Thoracic aorta (tissue), 2 donors: ENCODE measurements at places on chromosomes 13 and 19.
A peak's percentile ranks its signal among the peaks of the same experiment; 100 is the strongest.

DNA sequence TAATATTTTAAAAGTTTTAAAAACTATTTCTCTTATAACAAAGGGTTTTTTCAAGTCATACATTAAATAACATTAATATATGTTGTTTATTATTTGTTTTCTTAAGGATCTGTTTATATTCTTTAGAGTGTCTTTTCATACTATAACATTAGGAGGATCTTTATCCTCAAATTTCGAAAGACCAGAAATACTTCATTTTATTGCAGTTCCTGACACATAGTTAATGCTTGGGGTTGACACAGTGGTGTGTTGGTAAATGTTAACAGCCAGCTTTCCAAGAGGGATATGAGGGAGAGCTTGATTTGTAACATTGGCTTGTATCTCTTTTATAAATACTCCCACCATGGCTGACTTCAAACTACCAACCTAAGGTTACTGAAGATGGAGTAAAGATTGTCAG, 126.6 kb upstream of the KLF5 start:
- H3K27me3 ChIP-seq = no peaks in the 10 kb centered on the region
- H3K27ac ChIP-seq = no peak overlapping the region
- H3K4me1 ChIP-seq = peaks cover 5% of the 10 kb centered on the region
- H3K4me3 ChIP-seq = no peak overlapping the region
- peaks cover 3% of the 10 kb centered on the region for H3K36me3 ChIP-seq

DNA sequence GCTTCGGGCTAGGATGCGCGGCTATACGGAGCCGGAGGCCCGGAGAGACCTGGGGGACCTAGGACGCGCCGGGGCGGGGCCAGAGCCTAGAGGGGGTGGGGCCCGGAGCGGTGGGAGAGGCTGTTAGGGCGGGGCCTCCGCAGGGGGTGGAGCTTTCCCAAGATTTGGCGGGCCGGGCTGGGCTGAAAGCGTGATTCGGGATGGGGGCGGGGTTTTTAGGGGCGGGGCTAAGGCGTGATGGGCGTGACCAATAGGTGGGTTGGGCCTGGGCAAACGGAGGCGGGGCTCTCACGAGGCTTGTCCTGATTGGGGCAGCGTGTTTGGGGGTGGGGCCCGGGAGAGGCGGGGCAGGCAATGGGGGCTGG, 439 bp downstream of the RAB11B start:
- DNase-seq = peak; percentile 87
- H3K36me3 ChIP-seq = no peaks in the 10 kb centered on the region
- peak overlapping the region; percentile 100 for H3K27ac ChIP-seq
- no peaks in the 10 kb centered on the region for H3K27me3 ChIP-seq

- H3K4me1 ChIP-seq = no peaks in the 10 kb centered on the region
- H3K27me3 ChIP-seq = no peaks in the 10 kb centered on the region
- no peak overlapping the region for H3K27ac ChIP-seq
Observed at GRCh38 chr13:96958286-96958891, 35.9 kb downstream of the OXGR1 start.

DNA sequence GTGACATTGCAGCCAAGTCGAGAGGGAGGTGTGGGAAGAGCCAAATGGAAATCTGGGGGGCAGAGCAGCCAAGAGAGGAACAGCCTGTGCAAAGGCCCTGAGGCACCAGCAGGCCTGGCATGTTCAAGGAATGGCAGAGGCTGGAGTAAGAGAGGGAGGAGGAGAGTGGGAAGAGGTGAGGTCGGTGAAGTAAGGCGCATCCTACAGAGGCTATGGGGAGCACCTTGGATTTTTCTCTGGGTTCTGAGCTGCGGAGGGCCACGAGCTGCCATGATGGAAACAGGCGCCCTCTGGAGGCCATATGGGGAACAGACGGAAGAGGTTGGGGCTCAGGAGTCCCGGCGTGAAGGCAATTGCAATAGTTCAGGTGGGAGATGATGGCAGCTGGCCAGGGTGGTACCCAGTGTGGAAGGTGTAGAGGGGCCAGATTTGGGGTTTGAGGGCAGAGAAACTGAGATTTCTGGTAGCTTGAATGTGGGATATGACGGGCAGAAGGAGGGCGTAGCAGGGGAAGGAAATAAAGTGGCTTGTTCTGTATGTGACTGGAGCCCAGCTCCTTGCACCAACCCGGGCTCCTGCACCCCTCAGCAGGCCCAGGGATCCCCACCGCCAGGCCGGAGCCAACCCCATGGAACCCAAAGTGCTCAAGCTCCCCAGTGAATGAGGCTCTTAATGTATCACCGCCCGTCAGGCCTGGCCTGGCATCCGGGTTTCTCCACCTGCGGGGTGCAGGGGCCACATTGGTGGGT, 20.5 kb upstream of the STRN4 start:
- H3K4me1 ChIP-seq = no peaks in the 10 kb centered on the region
- H3K27ac ChIP-seq = no peak overlapping the region
- H3K4me3 ChIP-seq = no peak overlapping the region
- H3K36me3 ChIP-seq = no peaks in the 10 kb centered on the region
- no peaks in the 10 kb centered on the region for H3K27me3 ChIP-seq
- DNase-seq = no peak

DNA sequence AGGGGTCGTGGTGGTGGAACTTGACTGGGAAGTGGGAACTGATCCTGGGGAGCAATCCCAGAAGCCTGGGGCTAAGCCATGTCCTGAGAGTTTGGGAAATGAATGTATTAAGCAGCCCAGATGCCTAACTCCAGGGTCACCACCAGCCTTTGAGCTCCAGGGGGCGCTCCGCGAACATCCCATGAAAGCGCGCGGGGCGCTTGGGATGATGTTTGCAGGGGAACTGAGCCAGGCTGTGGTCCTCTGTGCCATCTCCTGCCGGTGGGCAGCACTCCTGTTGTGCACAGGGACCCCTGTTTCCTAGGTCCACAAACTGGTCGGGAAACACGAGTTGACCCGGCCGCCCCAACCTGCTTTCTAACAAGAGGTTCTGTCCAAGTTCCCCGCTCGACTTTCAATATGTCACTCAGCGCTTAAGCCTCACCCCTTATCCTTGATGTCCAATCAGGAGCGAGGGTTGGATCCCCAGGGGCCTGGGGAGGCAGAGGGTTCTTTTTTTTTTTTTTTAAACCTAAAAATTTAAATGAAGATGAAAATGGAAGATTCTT, 14.4 kb downstream of the LEUTX start:
- H3K27me3 ChIP-seq = no peaks in the 10 kb centered on the region
- no peak overlapping the region for H3K27ac ChIP-seq
- DNase-seq = peak; percentile 33
- no peaks in the 10 kb centered on the region for H3K36me3 ChIP-seq
- H3K4me3 ChIP-seq = peak overlapping the region; percentile 73

- H3K36me3 ChIP-seq = no peaks in the 10 kb centered on the region
- no peak for DNase-seq
- H3K4me3 ChIP-seq = no peak overlapping the region
Observed at GRCh38 chr13:42906257-42906656, 85.8 kb downstream of the EPSTI1 start.

- DNase-seq = no peak
- peak overlapping the region; percentile 1 for H3K4me3 ChIP-seq
- H3K36me3 ChIP-seq = no peaks in the 10 kb centered on the region
- H3K4me1 ChIP-seq = peaks cover 20% of the 10 kb centered on the region
- no peaks in the 10 kb centered on the region for H3K27me3 ChIP-seq
- no peak overlapping the region for H3K27ac ChIP-seq
Observed at GRCh38 chr13:100100115-100100879, 11.4 kb downstream of the PCCA start.

- DNase-seq = no peak
- no peak overlapping the region for H3K4me3 ChIP-seq
- H3K27ac ChIP-seq = no peak overlapping the region
Observed at GRCh38 chr13:102707467-102707866, 12.6 kb upstream of the METTL21C start.

DNA sequence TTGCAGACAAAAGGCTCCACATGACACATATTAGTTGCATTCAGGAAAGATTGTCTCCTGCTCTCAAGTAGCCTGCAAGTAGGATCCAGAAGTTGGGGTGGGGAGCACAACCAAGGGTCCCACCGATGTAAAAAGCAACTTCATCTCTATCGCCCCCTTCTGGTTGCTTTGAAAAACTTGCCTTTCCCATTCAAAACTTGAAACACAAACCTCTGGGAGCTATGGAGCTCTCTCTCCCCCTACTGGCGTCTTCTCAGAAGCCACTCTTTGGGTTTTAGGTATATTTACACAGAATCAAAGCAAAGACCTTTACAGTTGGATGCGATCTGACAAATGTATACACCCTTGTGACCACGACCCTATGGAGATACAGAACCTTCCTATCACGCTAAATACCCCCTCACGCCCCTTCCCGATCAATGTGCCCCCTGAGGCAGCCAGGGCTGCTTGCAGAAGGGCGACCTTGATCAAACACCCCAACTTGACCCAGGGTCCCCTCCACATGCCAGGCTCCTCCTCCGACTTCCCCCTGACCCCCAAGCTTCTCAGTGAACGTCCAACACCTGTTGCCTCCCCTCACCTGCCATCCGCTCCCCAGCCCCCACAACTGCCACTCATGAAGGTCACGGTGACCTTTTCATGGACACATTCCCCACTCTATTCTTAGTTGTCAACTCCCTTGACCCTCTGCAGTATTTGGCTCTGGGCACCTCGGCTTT, 10.1 kb downstream of the NOSIP start:
- no peak overlapping the region for H3K27ac ChIP-seq
- no peaks in the 10 kb centered on the region for H3K27me3 ChIP-seq
- DNase-seq = no peak
- peaks cover 4% of the 10 kb centered on the region for H3K36me3 ChIP-seq
- peaks cover 9% of the 10 kb centered on the region for H3K4me1 ChIP-seq

DNA sequence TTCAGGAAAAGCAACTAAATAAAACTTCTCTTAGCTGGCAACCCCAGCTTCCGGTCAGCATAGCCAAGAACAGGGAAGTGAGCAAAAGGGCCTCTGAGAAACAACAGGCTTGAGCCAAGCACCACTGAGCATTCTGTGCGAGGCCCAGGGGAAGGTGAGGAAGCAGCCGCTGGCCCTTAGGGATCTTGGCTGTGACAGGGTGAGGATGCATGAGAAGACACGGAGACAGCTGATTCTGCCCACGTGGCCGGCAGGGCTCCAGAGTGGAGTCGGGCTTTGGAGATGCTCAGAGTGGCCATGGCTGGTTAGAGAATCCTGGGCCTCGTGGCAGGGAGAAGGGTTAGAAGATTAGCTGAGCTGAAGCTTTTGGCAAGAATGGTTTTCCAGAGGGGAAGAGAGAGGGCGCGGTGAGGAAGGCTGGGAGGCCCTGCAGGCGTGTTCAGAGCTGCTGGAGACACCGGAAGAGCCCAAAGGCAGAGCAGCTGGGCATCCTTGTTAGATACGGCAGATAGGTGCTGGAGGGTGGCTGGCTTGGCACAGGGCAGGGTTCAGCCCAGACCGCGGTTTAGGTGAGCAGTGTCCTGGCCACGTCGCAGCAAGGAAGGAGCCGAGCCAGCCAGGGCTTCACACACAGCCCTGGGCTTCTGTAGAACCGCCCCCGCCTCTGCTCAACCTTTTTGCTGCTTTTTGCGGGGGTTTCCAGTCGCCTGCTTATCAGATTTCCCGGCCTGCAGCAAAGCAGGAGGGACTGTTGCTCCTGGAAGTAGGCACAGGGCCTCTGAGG, 17.3 kb downstream of the UPF1 start:
- H3K4me3 ChIP-seq = peak overlapping the region; percentile 48
- H3K36me3 ChIP-seq = peaks cover 34% of the 10 kb centered on the region
- H3K27ac ChIP-seq = peak overlapping the region; percentile 85

DNA sequence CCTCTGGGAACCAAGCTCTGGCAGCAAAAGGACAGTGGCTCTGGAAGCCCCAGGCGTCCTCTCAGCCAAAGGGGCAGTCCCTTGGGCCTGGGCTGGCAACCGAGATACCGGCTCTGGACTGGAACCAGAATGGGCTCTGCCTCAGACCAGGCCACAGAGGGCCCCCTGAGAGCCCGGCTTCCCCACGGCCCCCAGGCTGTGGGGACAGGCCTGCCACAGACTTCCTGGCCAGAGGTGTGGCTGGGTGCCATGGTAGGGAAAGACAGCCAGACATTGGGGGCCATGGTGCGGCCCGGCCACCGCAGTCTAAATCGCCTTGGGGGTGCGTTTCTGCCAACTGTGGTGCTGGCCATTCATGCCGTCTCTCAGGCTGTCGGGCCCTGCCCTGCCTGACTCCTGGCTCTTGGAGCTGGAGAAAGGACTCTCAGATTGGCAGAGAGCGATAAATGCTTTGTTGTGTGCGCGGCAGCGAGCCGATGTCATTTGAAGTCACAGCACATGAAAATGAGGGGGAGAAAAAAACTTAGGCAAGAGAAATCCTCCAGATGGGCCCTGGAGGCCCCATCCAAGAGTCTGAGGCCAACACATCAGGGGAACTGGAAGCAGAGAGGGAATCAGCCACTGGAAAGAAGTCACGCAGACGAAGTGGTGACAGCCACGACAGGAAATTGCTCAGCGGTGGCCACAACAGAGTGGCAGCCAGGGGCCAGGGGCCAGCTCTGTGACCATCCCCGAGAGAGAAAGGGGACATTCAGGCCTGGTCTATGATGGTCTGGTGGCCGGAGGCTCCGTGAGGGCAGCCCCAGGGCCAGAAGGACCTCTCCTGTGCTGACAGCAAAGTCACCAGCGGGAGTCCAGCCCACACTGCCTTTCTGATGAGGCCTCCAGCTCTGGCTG, 26.5 kb downstream of the SH3GL1 start:
- peaks cover 62% of the 10 kb centered on the region for H3K4me1 ChIP-seq
- H3K27me3 ChIP-seq = no peaks in the 10 kb centered on the region
- no peak for DNase-seq
- peak overlapping the region; percentile 38 for H3K4me3 ChIP-seq

DNA sequence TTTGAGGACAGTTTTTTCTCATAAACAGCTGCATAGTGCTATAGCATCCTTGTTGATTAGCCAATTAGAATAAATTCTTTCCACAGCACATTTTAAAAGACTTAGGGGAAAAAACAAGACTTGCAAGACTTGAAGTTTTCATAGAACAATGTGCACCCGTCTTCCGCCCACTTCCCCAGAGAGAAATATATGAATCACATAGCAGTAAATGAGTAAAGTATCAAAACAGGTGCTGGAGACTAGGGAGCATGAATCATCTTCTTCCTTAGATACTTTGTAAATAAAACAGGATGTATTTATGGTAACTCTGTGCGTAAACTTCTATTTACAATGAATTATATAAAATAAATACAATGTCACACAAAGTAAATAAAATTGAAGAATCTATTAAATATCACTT, 75.1 kb downstream of the COL4A2 start:
- H3K36me3 ChIP-seq = no peaks in the 10 kb centered on the region
- no peak overlapping the region for H3K4me3 ChIP-seq
- no peak overlapping the region for H3K27ac ChIP-seq
- peaks cover 22% of the 10 kb centered on the region for H3K4me1 ChIP-seq
- no peak for DNase-seq

DNA sequence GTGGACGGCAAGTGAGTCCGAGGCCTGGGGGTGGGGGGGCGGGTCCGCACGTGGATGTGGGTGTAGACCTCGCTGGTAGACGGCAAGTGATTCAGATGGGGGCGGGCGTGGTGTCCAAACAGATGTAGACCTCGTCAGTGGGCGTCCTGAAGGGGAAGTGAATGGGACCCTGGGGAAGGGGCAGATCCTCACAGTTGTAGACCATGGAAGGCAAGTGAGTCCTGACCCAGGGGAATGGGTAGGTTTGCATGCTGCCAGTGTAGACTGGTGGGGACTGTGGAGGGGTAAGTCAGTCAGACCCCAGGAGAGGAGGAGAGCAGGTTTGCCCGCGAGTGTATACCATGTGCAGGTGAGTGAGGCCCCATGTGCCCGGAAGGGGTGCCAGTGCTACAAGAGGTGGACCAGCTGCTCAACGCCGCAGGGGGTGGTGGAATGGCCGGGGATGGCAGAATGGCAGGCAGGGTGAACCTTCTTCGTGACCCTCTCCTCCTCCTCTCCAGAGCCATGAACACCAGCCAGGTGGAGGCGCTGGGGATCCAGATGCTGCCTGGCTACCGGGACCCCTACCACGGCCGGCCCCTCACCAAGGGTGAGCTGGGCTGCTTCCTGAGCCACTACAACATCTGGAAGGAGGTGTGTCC, 22.1 kb downstream of the COLGALT1 start:
- no peak overlapping the region for H3K4me3 ChIP-seq
- DNase-seq = no peak
- peaks cover 41% of the 10 kb centered on the region for H3K36me3 ChIP-seq
- H3K4me1 ChIP-seq = no peaks in the 10 kb centered on the region
- H3K27me3 ChIP-seq = no peaks in the 10 kb centered on the region
